Mesenchymal stem cell (in vitro differentiated cells and primary cell): ENCODE measurements at places on chromosomes 1 and 21.

- no peak overlapping the region for H3K27ac ChIP-seq
These were observed 32.9 kb downstream of the NBPF3 start for GRCh38 chr1:21472861-21473260.

- H3K4me1 ChIP-seq = no peaks in the 10 kb centered on the region
- no peak overlapping the region for H3K27ac ChIP-seq
- no peak overlapping the region for H3K4me3 ChIP-seq
- no peak for DNase-seq
These were observed 28.1 kb upstream of the C1QA start for GRCh38 chr1:22608361-22608760.

- H3K36me3 ChIP-seq = no peaks in the 10 kb centered on the region
- H3K27me3 ChIP-seq = no peaks in the 10 kb centered on the region
These were observed 4.3 kb upstream of the FGGY start for GRCh38 chr1:59292562-59292961.

GRCh38 chr1:56958526-56958925, 7.3 kb downstream of the C8B start:
- peak; percentile 22 for DNase-seq
- no peak overlapping the region for H3K4me3 ChIP-seq
- no peak overlapping the region for H3K27ac ChIP-seq
- no peaks in the 10 kb centered on the region for H3K4me1 ChIP-seq
- no peaks in the 10 kb centered on the region for H3K36me3 ChIP-seq

DNA sequence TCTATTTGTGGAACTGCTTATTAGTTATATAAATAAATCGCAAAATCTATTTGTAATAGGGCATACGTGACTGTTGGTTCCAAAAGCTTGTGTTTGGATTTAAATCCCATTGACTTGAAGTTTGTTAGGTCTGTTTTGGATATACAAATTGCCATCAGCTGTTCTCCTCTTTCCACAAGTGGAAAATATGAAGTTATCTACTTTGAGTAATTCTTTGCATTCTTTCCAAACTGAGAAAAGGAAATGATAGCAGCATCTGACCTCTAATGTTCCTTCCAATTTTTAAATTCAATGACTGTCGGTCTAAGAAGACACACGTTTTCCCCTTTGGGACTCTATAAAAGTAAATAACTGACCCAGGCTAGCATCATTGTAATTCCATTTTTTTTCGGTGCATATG, 165.7 kb upstream of the SGIP1 start:
- no peaks in the 10 kb centered on the region for H3K36me3 ChIP-seq
- H3K27ac ChIP-seq = no peak overlapping the region
- H3K27me3 ChIP-seq = no peaks in the 10 kb centered on the region
- peaks cover 2% of the 10 kb centered on the region for H3K4me1 ChIP-seq

DNA sequence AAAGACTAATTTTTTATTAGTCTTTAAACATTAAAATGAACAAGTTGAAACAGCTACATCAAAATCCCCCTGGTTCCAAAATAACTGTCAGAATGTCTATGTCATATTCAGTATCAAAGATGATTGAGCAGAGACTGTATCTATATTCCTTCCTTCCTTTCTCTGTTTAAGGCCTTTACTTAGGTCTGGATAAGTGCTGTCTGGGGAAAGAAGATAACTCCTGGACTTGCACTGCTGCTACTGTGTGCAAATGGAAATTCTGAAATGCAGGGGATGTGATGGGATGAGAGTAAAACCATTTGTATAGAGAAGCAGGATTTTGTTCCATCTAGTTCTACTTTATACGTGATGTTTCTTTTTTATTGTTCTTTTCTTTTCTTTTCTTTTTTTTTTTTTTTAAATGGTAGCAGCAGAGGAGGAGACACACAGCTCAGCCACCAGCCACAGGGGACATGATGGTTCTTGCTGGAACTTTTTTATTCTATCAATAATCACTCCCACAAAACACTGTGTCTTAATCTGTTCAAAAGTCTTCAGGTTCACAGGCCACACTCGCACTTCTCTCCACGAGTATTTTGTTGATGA, 33.6 kb upstream of the FOXE3 start:
- H3K4me1 ChIP-seq = no peaks in the 10 kb centered on the region
- DNase-seq = no peak
- no peak overlapping the region for H3K4me3 ChIP-seq
- H3K36me3 ChIP-seq = peaks cover 6% of the 10 kb centered on the region

- no peak overlapping the region for H3K4me3 ChIP-seq
- H3K36me3 ChIP-seq = no peaks in the 10 kb centered on the region
- H3K4me1 ChIP-seq = peaks cover 6% of the 10 kb centered on the region
- no peaks in the 10 kb centered on the region for H3K27me3 ChIP-seq
These were observed 4.8 kb upstream of the LRRC8B start for GRCh38 chr1:89519779-89520358.

- no peak overlapping the region for H3K27ac ChIP-seq
- H3K27me3 ChIP-seq = no peaks in the 10 kb centered on the region
- DNase-seq = no peak
- no peak overlapping the region for H3K4me3 ChIP-seq
These were observed 57.1 kb downstream of the GIPC2 start for GRCh38 chr1:78102916-78103315.

DNA sequence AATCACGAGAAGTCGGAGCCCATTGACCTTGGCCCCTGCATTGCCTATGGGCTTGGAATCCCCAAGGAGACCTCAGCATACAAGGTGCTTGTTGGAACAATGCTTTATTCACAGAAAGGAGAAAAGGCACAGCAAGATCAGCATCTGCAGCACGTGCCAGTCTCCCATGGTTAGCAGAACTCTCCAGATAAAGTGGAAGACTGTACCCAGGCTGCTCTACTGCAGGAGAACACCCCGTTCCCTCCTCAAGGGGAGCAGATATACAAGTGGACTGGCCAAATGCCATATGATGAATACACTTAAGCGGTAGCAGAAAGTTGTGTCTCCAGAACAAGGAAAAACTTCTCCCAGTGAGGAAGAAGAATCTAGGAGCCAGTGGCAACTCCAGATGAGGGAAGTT, 53.5 kb downstream of the ST6GALNAC3 start:
- no peak overlapping the region for H3K27ac ChIP-seq
- no peak overlapping the region for H3K4me3 ChIP-seq
- no peaks in the 10 kb centered on the region for H3K36me3 ChIP-seq
- no peak for DNase-seq
- peaks cover 2% of the 10 kb centered on the region for H3K4me1 ChIP-seq
- H3K27me3 ChIP-seq = no peaks in the 10 kb centered on the region

- peaks cover 38% of the 10 kb centered on the region for H3K36me3 ChIP-seq
- peaks cover 26% of the 10 kb centered on the region for H3K4me1 ChIP-seq
- H3K27ac ChIP-seq = no peak overlapping the region
- no peak overlapping the region for H3K4me3 ChIP-seq
- H3K27me3 ChIP-seq = no peaks in the 10 kb centered on the region
These were observed 60.1 kb downstream of the TMCO4 start for GRCh38 chr1:19739628-19740027.

- no peak overlapping the region for H3K27ac ChIP-seq
- H3K4me1 ChIP-seq = no peaks in the 10 kb centered on the region
- no peaks in the 10 kb centered on the region for H3K36me3 ChIP-seq
- DNase-seq = no peak
These were observed 467.6 kb downstream of the RWDD3 start for GRCh38 chr1:95701450-95702173.

DNA sequence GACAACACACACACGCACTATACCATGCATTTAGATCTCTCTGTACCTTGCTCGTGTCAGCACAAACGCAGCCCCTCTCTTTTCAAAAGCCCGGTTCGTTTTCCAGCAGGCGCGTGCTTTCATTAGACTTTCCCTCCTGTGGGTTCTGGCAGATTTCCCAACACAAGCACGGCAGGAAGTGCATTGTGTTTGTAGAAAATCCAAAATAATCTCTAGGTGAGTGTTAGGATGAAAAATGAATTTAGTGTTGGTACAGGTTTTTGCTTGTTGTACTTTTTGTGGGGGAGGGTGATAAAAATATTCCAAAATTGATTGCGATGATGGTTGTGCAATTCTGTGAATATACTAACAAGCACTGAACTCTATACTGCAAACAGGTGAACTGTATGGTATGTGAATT, 54.1 kb upstream of the POFUT2 start:
- peaks cover 6% of the 10 kb centered on the region for H3K4me1 ChIP-seq
- no peak for DNase-seq
- H3K36me3 ChIP-seq = no peaks in the 10 kb centered on the region
- no peak overlapping the region for H3K27ac ChIP-seq
- H3K27me3 ChIP-seq = no peaks in the 10 kb centered on the region

DNA sequence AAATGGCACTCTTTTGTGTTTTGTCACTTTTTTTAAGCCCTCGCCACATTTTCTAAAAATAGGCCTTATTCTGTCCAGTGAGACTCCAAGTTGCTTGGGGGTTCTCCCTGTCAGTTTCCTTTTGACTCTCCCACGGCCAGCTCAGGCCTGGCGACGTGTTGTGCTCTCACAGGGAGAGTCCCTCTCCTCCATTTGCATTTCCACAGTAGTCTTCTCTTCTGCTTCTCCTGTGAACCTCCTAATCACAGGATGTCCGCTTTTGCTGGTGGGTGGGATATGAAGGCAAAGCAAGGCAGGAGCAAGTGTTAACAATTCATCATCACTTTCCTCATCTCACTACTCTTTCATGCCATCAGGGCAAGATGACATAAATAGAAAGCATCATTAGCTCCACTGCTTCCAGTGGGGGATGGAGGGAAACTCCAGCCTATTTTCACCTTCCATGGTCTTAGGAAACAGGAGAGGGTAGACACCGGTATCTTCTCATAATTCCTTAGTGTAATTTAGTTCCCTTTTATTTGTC, 99.8 kb downstream of the INTS7 start:
- H3K4me3 ChIP-seq = no peak overlapping the region
- no peaks in the 10 kb centered on the region for H3K36me3 ChIP-seq
- H3K4me1 ChIP-seq = peaks cover 3% of the 10 kb centered on the region
- DNase-seq = no peak
- no peak overlapping the region for H3K27ac ChIP-seq
- peaks cover 11% of the 10 kb centered on the region for H3K27me3 ChIP-seq

- DNase-seq = no peak
- H3K27ac ChIP-seq = no peak overlapping the region
- no peak overlapping the region for H3K4me3 ChIP-seq
These were observed 616 bp upstream of the LAX1 start for GRCh38 chr1:203764105-203765028.

GRCh38 chr1:1975535-1975934, 28.1 kb downstream of the CFAP74 start:
- H3K27me3 ChIP-seq = peaks cover 36% of the 10 kb centered on the region

DNA sequence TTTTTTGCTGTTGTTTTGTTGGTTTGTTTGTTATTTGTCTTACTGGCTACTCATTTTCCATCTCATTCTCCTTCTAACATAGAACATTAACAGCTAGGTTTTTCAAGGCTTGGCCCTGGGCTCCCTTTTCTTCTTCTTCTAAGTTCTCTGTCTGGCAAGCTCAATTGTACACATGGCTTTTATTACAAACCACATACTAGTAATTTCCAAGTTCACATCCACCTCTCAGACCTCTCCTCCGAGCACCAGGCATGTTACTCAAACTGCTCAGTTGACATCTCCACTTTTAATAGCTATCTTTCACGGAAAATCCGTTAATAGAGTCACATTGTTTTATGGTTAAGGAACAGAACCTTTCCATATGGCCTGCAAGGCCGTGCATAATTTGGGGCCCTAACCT, 736.9 kb upstream of the ADAMTS5 start:
- DNase-seq = no peak
- H3K27ac ChIP-seq = no peak overlapping the region
- no peaks in the 10 kb centered on the region for H3K27me3 ChIP-seq
- no peaks in the 10 kb centered on the region for H3K36me3 ChIP-seq
- no peaks in the 10 kb centered on the region for H3K4me1 ChIP-seq

DNA sequence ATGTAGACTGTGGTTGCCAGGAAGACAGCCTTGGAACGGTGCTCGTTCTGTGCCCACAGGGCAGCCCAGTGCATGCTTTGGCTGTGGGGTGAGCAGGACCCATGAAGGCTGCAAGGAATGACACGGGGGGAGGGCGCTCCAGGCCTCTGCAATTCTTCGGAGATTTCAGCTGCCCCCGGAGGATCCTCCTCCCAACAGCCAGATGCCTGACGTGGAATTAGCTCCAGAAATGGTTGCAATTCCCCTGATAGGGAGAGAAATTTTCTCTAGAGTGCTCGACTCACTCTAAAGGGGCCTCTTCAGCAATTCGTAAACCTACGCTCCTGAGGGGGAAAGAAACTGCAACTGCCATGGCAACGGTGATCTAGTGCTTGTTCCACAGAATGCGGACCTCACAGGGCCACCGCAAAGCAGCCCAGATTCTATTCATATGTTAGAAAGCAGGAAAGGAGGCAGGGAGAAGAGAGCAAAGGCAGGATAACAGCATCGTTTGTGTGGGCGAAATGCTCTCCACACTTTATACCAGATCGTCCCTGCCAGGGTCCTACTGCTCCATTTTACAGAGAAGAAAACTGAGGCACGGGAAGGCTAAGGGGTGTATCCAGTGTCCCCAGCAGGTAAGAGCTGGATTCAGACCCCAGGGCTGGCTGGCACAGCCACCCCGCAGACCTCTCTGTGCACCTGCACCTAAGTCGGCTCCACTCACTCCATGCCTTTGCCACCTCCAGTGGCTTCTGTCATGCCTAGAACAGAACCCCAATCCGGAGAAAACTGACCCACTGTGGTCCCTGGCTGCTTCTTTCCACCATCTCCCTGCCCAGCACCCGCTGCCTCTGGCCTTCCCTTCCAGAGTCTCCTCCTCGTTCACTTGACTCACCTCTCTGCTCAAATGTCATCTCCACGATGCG, 11.9 kb upstream of the PDE9A start:
- no peaks in the 10 kb centered on the region for H3K36me3 ChIP-seq
- DNase-seq = peak; percentile 44
- peaks cover 17% of the 10 kb centered on the region for H3K4me1 ChIP-seq
- no peak overlapping the region for H3K27ac ChIP-seq
- peaks cover 20% of the 10 kb centered on the region for H3K27me3 ChIP-seq

DNA sequence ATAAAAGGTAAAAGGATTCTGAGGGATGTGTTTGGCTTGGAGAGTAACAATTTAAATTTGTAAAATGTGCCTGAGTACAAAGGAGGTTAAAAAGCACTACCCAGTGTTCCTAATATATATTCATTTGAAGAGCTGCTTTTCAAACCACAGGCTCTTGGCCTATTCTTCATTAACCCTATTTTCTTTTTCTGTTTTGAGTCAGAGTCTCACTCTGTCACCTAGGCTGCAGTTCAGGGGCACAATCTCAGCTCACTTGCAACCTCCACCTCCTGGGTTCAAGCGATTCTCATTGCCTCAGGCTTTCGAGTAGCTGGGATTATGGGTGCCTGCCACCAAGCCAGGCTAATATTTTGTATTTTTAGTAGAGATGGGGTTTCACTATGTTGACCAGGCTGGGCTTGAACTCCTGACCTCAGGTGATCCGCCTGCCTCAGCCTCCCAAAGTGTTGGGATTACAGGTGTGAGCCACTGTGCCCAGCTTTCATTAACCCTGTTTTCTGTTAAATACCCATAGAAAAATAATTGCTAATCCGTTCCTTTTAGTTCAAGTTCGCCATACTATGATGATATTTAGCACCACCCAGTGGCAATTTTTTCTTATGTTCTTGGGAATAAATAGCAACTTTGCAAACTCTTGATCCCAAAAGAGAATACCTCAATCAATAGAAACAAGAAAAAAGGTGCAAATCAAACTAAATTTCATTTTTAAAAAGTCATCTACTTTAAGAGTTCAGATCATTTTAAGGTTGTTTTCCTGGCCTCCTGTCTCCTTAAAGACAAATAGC, 30.5 kb downstream of the ZBTB8OS start:
- H3K27ac ChIP-seq = no peak overlapping the region
- no peak overlapping the region for H3K4me3 ChIP-seq
- no peaks in the 10 kb centered on the region for H3K4me1 ChIP-seq
- DNase-seq = no peak
